ENCODE measurements at places on chromosomes 11 and 22.

- DNase-seq: no peak
Observed at GRCh38 chr22:39967996-39968972, 8.1 kb downstream of the TMA7B start.

- no peak for DNase-seq
Observed at GRCh38 chr11:802693-803466, 2.2 kb downstream of the PIDD1 start.

DNA sequence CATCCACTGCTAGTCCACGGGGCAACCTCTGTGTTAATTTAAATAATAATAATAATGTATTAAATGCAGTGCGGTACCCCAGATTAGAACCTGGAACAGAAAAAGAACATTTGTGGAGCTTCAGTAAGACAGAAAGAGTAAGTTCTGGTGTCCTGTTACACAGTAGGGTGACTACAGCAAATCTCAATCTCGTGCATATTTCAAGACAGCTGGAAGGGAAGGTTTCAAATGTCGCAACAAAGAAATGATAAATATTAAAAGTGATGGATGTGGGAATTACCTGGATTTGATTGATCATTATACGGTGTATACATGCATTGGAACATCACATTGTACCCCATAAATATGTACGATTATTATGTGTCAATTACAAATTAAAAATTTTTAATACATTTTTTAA lies 1.7 kb upstream of the RAC2 start:
- no peak for DNase-seq

- no peak for DNase-seq
Observed at GRCh38 chr11:132658696-132659095, 873.6 kb downstream of the OPCML start.

DNA sequence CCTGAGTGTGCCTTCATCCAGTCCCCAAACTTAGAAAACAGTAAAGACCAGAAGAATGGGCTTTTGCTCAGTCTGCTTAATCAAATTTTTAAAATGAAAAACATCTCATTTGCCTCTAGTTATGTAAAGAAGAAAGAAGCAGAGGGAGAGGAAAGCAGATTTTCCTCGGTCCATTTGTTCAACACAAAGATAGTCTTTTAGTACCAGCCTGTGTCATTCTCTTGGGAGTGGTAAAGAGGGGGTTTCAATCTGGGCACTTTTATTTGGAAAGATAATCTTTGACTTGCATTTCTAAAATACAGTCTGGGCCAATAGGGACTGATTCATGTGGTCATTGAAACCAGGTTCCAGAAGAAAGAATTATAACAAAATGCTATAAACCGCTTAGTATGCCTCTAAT lies 29.5 kb downstream of the KREMEN1 start:
- DNase-seq: no peak

DNA sequence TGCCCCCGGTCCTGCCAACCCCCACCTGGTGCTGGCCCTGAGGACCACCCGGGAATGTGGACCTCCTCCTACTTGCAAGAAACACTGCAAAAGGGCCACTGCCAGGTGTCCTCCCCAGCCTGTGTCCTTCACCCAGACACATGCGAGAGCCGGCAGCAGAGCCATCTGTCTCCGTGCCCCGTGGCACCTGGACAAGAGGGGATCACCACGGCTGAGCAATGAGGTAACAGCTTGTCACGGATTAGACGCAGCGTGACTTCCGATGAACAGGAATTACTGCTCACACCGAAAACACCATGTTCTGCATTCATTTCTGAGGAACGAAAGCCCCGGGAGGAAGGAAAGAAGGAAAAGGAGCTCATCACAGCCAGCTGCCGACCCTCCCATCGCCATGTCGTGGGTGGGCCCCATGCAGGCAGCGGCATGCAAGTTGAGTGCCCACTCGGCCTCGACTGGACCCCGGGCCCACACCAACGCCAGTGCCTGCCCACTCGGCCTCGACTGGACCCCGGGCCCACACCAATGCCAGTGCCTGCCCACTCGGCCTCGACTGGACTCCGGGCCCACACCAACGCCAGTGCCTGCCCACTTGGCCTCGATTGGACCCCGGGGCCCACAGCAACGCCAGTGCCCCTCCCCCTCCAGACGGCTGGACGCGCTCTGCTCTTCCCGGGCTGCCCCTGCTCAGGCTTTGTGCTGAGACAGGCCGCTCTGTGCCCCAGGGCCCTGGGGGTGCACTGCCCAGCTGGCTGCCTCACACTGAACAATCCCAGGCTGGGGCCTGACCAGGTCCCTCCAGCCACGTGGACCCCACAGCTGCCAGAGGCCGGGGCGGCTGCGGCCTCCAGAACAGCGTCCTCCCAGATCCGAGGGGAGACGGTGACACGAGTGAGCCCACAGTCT lies 22.0 kb downstream of the CHID1 start:
- DNase-seq: no peak

- no peak for DNase-seq
Observed at GRCh38 chr22:22167791-22168189, 76.8 kb upstream of the VPREB1 start.

- DNase-seq: no peak
Observed at GRCh38 chr11:17719028-17719937, at the start of gene MYOD1. TSS of gene MYOD1 (plus strand) at chr11:17719571. CDS start at chr11:17719783, 212 bp downstream.

DNA sequence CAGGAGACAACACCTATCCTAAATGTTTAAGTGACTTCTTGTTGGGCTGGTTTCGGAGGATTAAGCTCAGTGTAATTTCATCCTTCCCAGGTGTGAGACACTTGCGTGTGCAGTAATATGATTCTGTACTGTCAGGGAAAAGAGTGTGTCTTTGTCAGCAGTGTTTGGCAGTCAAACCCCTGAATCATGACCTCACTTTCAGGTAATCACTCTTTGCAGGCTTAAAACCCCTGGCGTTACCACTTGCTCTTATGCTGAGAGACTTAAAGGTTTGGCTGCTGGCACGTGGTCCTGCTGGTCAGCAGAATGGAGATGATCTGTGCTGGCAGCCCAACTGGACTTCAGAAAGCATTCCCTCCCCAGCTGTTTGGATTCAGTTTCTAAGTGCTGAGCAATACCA lies 56.1 kb downstream of the APIP start:
- no peak for DNase-seq

- no peak for DNase-seq
Observed at GRCh38 chr11:90192869-90193582, 29.8 kb downstream of the CHORDC1 start.

DNA sequence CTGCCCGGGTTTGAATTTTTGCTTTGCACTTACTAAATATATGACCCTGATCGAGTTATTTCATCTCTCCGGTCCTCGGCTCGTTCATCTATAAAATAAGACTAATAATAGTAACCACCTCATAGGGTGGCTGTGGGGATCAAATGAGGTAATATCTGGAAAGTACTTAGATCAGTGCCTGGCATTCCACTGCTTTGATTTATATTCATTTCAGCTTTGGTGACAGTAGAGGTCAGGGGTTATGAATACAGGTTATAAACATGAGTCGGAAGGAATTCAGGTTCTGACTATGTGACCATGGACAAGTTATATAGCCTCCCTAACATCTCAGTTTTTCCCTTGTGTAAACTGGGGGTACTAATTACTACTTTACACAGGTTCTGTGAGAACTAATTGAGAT lies 2.9 kb upstream of the TEAD1 start:
- DNase-seq: no peak

GRCh38 chr11:64125676-64126075 lies 40.2 kb downstream of the MACROD1 start:
- no peak for DNase-seq

- DNase-seq: no peak
Observed at GRCh38 chr11:70173018-70173417, 30.1 kb upstream of the FADD start.

GRCh38 chr11:126393143-126393542 lies 37.7 kb downstream of the ST3GAL4 start:
- no peak for DNase-seq

Measured in stimulated activated CD4-positive, alpha-beta T cell treated with anti-CD3 and anti-CD28 coated beads, Interleukin-12 subunit alpha, Interleukin-12 subunit beta, amount 100 ng/mL, for 4 hours (primary cell).